ENCODE measurements at places on chromosomes 3 and 15.
A peak's percentile ranks its signal among the peaks of the same experiment; 100 is the strongest.

- DNase-seq, result no peak
These were observed 149.1 kb downstream of the NFKBIZ start for GRCh38 chr3:101998256-101998926.

- no peak for DNase-seq
These were observed 648.7 kb upstream of the CCDC54 start for GRCh38 chr3:106728315-106729098.

DNA sequence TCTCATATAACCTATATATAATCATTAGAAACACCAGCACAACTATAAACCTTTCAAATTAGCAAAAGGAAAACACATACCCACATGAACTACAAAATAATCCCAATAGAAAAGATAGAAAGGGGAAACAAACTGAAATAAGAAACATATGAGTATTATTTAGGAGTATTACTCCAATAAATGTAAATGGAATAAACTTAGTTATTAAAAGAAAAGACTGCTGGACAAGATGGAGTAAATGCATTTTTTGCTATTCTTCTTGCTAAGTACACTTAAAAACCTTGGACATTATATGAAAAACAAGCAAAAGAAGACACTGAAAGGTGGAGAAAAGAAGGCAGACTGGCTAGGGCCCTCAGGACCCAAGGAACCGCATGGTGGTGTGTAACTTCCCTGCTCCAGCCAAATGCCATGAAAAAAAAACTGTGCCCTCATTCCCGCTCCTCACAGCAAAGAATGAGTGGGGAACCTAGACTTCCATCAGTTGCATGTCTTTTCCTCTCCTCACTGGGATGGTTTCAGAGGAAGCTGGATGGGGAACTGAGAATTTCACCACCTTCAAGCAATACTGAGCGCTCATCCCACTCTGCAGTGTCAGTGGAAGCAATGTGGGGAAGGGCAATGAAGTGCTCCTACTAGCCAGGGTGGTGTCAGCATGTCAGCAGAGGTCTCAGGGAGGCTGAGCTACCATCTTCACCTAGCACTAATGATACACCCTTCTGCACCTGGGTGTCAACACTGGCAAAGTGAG lies 43.7 kb upstream of the ADAMTS17 start:
- no peak for DNase-seq

DNA sequence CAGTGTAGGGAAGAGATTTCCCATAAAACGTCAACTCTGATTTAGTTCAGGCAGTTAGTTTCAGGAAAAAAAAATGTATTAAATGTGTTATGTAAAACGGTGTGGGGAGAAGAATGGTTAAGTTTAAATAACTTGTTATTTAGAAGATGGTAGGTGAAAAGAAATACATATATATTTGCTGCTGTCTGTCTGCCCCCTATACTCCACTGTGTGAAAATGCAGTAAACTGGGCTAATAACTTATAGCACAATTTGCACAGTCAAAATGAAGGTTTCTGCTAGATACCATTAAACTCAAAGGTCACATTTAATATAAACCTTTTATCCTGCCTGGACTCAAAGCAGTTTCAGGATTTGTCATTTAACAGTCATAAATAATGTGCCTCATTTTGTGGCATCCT lies 515.0 kb downstream of the FGF12 start:
- DNase-seq, result no peak

DNA sequence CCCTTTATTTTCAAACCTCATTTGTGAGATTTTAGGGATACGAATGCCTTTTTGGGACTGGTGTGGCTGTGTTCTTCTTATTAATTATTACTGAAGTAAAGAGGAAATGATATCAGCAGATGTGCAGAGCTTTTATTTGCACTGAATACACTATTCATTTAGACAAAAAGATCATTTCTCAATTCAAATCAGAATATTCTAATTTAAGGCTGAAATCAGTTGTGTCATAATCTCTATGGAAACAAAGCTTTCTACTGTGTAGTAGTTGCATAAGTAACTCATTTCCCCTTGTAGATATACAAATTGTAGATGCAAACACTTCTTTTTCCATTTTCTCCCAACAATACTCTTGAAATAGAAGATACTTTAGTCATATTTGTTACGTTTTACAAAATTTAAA lies 56.0 kb downstream of the PDE8A start:
- DNase-seq, result no peak

- no peak for DNase-seq
These were observed 23.5 kb downstream of the ANP32A start for GRCh38 chr15:68797191-68797590.

DNA sequence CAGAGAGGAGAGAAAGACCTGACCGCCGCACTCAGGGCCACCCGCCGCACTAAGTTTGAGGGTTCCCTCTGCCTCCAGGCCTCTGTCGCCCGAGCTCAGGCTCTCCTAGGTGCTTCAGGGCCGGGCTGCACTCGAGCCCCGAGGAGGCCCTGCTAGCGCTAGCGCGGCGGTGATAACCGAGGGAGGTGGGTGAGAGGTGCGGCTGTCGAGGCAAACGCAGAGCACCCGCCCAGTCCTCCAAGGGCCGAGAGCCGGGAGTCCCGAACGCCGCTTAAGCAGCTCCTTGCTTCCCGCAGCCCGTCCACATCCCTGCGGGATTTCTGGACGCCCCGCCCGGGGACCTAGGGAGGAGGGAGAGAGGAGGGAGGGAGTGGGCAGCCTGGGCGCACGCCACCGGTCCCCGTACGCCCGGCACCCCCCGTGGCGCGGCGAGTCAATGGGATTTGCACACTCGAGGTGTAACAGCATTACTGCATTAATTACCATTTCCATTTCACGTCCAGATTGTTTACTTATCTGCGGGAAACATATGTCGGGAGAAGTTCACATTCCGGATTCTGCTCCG lies 6.8 kb downstream of the SOX14 start:
- DNase-seq, result no peak

GRCh38 chr3:187274315-187274976 lies 17.1 kb downstream of the MASP1 start:
- DNase-seq, result no peak

- peak; percentile 26 for DNase-seq
These were observed at the start of gene IGF2BP2 for GRCh38 chr3:185825006-185825638. TSS of gene IGF2BP2 (minus strand) at chr3:185825042. CDS start at chr3:185824960, 82 bp downstream.

- DNase-seq, result no peak
These were observed 204.3 kb downstream of the TBL1XR1 start for GRCh38 chr3:176992978-176993377.

DNA sequence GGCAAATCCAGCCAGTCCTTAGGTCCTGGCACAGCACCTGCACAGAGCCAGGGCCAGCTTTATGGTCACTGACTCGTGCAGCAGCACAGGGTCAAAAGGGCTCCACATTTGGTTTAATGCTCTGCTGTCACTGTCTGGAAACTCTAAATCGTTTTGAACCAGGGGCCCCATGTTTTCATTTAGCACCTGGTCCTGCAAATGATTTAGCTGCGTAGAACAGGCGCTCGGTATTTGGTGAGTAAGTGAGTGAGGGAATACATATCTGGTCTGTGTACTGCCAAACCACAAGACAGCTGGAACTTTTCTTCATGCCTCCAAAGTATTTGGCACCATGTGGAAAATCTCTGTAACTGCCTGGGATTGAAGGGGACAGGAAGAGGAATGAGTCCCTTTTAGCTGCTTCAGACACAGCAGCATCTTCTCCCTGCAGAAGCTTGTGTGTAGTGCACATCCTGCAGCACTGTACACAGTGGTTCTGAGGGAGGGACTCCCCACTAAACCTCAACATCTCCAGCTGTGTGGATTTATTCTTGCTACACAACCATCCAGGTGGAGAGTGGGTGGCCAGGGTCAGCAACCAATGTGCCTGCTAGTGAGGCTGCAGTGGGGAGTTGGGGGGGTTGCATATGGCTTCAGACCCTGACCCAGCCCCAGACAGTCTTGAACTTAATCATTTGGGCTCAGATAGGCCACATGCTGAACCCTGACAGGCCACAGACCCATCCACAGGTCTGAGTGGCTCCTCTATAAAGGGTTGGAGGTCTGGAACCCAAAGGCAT lies 1.1 kb downstream of the SH2D7 start:
- DNase-seq, result no peak

DNA sequence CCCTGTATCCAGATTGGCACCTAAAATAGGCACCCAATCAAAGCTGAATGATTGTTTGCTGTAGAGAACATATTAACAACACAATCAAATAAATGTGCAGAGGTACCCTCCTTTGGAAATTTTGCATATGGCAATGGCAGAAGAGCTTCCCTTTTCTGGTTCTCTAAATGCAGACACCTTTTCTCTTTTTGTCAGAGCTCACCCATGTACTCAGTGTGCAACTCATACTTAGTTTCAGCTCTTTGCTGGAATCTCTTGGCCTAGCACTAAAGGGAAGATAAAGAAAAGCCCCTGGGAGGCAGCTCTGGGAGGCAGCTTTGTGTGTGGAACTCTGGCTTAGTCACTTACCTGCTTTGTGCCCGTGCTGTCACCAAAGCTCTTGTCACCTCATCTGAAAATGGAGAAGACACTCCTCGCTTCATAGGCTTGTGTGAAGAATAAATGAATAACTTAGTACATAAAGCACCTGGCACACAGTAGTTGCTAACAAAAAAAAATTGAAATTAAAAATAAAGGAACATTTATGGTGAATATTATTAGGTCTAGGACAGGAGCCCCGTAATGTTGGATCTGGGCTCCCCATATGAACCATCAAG lies 28.8 kb downstream of the ST6GAL1 start:
- no peak for DNase-seq

GRCh38 chr3:12222775-12223485 lies 64.2 kb upstream of the TIMP4 start:
- no peak for DNase-seq

- no peak for DNase-seq
These were observed 27.8 kb downstream of the DCAF1 start for GRCh38 chr3:51471775-51472652.

- DNase-seq, result no peak
These were observed 66.5 kb upstream of the SH3GL3 start for GRCh38 chr15:83380682-83381081.

DNA sequence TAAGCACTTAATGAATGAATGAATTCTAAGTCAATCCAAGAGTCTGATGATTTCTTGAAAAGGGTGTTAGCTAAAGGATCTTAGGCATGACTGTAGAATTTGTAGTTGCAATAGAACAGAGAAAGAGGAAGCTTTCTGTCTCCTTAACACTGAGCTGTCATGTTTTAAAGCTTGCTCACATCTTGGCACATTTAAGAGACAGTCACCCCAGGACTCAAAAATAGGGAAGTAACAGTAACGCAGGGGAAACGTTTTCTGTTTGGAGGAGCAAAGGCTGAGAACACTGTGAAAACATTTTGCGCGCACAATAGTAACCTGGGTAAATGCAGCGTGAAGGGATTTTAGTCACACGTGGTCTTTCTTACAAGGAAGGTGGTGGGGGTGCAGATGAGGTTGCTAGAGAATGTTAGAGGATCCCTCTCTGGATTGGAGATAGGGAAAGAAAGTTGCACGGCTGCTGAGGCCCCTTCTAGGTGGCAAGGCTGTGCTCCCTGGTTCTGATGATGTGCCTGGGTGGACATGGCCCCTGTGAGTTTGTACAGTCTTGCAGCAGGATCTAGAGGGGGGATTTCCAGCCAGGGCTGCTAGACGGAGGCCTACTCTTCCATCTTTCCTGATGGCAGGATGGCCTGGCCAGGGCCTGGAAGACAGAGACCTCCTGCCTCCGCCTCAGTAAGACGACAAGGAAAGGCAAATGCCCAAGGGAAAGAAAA lies 12.0 kb downstream of the STARD5 start:
- DNase-seq, result no peak

DNA sequence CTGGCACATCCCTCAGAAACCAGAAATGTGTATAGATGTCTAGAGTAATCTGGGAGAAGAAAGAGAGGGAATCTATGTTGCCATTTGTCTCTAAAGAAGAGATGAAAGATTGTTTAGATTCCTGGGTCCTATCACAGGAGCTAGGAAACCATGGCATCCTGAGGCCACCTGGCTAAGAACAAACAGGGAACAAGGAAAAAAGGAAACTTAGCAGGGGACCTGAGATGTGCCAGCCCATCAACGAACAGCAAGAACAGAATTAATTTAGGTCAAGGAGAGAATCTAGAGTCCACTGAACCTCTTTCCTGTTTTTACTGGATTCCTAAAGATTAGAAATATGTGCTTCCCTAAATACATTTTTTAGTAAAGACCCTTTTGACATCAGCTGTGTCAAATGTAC lies 30.3 kb downstream of the IP6K1 start:
- DNase-seq, result no peak

Measured in activated gamma-delta T cell treated with Interleukin-2 at 50 U/mL for 16 hours (primary cell).